ENCODE measurements at places on chromosomes 1 and 21. TPM values are rescaled to one million over a fixed set of nuclear protein-coding genes. Genes with fewer than 3 reads are reported as not detected.

The SGIP1 gene
- total RNA-seq: 0.79 TPM

The CELA2A gene
- not detected for total RNA-seq

The SLC9C2 gene
- total RNA-seq: not detected

The NEGR1 gene
- 0.26 TPM for total RNA-seq

The TMEM269 gene
- total RNA-seq: under 0.01 TPM

The IL10 gene
- total RNA-seq: not detected

The SPATA45 gene
- not detected for total RNA-seq

The CASQ1 gene
- not detected for total RNA-seq

The OBSCN gene
- total RNA-seq: 6.3 TPM

The KRTAP21-2 gene
- not detected for total RNA-seq

The TMIGD3 gene
- not detected for total RNA-seq

The TRIM58 gene
- total RNA-seq: not detected

The CELA3B gene
- total RNA-seq: not detected

The WNT9A gene
- 7.3 TPM for total RNA-seq

The DRAXIN gene
- not detected for total RNA-seq

The ATP8B2 gene
- 26.8 TPM for total RNA-seq

The PRAMEF14 gene
- not detected for total RNA-seq

The OR2T35 gene
- not detected for total RNA-seq

The CD55 gene
- total RNA-seq: 63.4 TPM

- no peak for DNase-seq
Measured at GRCh38 chr1:225700889-225701465, 48.1 kb upstream of the ENAH start.

DNA sequence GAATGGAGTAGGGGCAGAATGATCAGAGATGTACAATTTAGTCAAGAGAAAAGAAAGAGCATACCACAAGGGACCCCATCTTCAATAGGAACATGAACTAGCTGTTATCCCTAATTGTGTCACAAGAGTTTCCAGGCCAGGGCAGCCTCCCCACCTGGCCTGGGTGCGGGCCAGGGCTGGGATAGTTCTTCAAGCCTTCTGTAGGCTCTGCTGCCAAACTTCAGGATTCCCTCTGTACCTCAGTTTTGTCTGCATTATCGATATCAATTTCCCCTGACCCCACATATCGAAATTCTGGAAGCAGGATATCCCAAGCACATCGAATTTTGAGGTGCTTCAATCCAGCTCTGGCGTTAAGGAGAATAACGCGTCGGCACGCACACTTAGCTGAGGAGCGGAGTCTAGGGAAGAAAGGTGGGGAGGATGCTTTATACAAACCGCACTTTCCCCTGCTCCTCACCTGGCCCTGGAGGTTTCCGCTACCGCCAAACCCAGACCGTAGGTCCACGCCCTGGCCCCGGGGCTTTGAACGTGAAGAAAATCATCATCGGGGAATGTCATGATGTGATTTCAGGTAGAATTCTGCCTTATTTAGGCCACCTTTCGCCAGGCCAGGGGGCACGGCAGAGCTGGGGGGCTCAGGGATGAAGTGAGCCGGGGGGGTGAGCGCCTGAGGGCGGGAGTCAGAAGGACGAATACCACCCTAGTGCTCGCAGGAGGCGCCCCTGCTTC lies 7.4 kb downstream of the HLX start:
- no peak for DNase-seq

DNA sequence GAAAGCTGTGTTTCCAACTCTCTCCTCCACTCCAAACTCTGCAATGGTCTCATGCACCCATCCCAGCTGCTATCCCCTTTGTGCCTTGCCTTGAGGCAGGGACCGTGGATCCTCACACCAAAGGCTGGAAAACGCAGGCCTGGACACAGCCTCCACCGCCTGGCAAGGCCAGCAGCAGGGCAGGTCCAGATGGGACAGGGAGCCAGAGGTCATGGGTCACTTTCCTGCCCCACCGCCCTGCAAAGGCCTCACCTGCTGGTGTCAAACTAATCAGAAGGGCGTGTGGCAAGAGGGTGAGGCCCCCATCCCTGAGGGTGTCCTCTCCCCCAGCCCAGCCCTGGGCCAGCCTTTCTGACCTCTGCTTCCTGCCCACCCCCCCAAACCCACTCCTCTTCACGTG lies 106.3 kb downstream of the PAX7 start:
- no peak for DNase-seq

DNA sequence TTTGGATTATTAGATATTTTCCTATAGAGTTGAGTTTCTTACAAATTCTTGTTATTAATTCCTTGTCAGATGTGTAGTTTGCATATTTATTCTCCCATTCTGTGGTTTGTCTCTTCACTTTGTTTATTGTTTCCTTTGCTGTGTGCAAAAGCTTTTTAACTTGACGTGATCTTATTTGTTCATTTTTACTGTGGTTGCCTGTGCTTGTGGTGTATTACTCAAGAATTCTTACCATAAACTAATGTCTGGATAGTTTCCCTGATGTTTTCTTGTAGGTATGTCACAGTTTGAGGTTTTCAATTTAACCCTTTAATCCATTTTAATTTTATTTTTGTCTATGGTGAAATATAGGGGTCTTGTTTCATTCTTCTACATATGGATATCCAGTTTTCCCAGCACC lies 72.1 kb upstream of the LHX8 start:
- no peak for DNase-seq

DNA sequence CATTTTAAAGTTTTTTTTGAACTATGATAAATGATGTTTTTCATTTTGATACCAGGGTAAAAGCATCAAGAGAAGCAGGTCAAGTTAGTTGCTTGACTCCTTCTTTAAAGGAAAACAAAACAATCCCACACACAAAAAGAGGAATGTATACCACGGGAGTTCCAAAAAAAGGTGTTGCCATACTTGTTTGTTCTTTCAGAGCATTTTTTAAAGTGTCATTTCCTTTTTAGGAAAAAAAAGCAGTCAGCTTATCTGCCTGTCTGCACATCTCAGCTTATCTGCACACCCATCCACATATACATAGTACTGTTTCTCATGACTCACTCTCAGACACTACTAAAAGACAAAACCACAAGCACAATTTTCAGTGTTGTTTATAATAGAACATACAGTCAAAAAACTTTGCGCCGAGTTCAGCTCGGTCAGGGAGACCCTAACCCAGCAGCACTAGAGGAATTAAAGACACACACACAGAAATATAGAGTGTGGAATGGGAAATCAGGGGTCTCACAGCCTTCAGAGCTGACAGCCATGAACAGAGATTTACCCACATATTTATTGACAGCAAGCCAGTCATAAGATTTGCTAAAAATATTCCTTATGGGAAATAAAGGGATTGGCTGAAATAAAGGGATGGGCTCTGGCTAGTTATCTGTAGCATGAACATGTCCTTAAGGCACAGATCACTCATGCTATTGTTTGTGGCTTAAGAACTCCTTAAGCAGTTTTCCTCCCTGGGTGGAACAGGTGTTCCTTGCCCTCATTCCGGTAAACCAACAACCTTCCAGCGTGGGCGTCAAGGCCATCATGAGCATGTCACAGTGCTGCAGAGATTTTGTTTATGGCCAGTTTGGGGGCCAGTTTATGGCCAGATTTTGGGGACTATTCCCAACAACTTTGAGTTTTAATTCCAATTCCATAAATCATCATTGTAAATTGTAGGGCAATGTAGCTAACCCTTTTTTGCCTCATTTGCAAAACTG lies 11.4 kb upstream of the MNDA start:
- peak; percentile 15 for DNase-seq

- peak; percentile 3 for DNase-seq
Measured at GRCh38 chr1:44170281-44170823, 28.9 kb upstream of the KLF18 start.

GRCh38 chr1:8764293-8764937 lies 53.0 kb downstream of the RERE start:
- no peak for DNase-seq

GRCh38 chr1:28518745-28519341 lies 13.0 kb downstream of the RCC1 start:
- no peak for DNase-seq

- no peak for DNase-seq
Measured at GRCh38 chr1:3265835-3266805, 188.3 kb upstream of the ARHGEF16 start.

GRCh38 chr1:212431644-212432043 lies 1.1 kb upstream of the NENF start:
- no peak for DNase-seq

- DNase-seq: peak; percentile 59
Measured at GRCh38 chr1:2548068-2548589, 8.0 kb upstream of the TNFRSF14 start.

- no peak for DNase-seq
Measured at GRCh38 chr1:117877823-117878222, 51.6 kb downstream of the GDAP2 start.

GRCh38 chr1:89644119-89644814 lies 11.3 kb downstream of the LRRC8C start:
- DNase-seq: no peak

- DNase-seq: peak; percentile 61
Measured at GRCh38 chr1:94858276-94858675, 38.1 kb downstream of the SLC44A3 start.

DNA sequence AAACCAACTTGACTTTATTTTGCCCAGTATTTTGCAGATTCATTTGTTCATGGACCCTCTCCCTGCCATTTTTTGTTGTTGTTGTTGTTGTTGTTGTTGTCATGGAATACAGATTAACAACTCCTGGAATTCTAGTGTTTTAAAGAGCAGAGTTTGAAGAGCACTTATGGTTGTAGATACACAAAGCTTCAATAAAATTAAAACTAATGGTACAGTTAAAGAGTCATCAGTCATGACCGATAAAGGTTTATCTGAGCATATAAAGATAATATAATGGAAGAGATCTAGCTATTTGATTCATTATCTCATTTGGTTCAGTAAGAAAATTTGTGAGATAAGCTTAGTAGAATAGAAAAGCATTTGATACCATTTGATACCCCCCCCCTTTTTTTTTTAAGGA lies 21.8 kb downstream of the NEK7 start:
- no peak for DNase-seq

GRCh38 chr1:78536427-78536826 lies 45.7 kb downstream of the PTGFR start:
- peak; percentile 37 for DNase-seq
